H54 (cell line): ENCODE measurements at places on chromosomes 7 and 10.

DNA sequence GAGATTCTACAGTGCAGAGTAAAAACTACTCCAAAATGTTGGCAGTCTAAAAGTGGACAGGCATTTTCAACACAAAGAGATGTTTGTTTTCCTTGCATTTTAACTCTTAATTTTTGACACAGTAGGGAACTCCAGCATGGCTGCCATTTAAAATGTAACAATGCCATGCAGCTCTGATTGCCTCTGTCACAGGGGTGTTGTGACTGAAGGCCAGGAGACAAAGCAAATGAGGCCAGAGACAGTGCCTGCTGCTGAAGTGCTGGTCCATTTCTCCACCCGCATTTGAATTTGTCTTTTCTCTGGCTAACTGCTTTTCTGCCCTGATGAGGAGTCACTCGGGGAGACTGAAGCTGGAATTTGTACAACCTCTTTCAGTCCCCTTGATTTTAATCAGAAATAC lies 710.6 kb upstream of the GALNT17 start:
- no peak for DNase-seq

DNA sequence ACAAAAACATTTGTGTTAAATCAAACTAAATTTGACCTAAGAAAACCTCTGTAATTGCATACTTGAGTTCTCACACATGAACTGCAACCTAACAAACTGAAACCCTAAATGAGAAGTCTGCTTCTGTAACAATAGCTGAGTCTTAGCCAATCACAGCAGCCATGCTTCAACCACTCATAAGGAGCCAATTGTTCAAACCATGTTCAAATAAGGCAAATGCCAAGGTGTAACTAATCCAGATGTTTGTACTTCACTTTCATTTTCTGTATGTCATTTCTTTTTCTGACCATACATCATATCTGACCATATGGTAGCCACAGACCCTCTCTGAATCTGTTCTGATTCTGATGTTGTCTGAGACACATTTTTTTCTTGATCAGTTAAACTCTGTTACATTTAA lies 47.5 kb upstream of the ANTXRL start:
- no peak for DNase-seq

DNA sequence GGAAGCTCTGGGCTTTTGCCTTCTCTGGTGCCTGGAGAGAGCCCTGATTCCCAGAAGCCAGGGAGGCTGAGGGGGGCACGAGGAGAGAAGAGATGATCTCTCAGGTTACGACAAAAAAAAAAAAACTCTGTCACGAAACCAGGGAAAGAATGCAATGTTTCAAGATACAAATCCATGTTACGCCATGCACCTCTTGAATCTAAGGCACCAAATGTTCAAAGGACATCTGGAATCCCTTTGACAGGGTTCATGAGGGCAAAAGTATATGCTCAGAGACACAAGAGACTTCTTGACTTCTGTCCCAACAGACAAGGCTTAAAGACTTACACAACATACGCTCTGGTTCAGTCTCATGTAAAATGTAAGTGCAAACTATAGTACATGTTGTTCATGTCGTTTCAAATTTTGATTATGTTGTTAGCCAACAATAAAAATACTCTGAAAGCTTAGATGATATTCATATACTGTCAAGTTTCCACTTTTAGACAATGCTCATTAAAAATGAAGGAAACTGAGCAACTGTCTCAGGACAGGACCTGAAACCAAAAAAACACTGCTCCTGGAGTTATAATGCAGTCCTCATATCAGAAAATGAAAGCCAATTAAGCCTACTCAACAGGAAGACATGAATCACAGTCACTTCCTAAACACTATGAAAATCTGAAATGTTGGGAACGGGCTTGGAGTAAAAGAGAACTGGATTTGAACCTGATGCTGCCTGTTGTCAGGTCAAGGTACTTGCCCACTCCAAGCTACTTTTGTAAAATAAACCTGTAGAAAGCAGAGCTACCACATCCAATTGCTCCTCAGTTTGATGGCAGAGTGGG lies 72.3 kb downstream of the CHCHD3 start:
- DNase-seq = no peak

- no peak for DNase-seq
Measured at GRCh38 chr7:148144827-148145226, 445.7 kb upstream of the C7orf33 start.

- no peak for DNase-seq
Measured at GRCh38 chr10:33088990-33089389, 131.0 kb upstream of the ITGB1 start.

- no peak for DNase-seq
Measured at GRCh38 chr7:26305869-26306665, 14.4 kb downstream of the SNX10 start.

DNA sequence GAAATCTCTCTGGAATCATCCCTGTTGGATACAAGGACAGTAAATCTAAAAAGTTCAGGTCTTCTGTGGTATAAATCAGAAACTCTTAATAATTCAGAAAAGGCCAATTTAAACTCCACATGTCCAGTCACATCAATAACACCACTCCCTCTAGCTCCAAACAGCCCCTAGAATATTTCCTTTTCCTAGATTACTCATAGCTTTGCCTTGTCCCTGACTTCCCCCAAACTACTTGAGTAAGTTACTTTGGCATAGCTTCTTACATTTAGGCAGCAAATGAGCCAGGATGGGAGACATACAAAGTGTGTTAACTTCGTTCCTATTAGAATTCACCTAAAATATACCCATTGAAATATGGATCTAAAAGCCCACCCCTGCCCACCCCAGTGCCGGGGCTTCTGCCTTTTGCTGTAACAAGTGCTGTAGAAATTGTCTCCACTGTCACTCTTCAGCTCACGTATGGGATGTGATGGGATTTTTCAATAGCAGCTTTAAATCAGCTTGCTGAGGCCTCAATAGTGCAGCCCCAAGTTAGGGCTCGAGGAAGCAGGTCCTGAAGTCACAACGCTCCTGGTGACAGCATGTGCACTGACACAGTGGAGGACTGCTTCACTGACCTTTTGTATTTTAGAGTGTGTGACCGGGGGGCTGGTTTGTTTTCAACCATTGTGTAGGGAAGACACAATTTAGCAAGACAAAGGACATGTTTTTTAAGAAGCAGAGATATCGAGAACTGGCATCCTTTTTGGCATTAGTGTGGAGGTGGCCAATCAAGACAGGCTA lies 218.2 kb upstream of the KMT2E start:
- no peak for DNase-seq

DNA sequence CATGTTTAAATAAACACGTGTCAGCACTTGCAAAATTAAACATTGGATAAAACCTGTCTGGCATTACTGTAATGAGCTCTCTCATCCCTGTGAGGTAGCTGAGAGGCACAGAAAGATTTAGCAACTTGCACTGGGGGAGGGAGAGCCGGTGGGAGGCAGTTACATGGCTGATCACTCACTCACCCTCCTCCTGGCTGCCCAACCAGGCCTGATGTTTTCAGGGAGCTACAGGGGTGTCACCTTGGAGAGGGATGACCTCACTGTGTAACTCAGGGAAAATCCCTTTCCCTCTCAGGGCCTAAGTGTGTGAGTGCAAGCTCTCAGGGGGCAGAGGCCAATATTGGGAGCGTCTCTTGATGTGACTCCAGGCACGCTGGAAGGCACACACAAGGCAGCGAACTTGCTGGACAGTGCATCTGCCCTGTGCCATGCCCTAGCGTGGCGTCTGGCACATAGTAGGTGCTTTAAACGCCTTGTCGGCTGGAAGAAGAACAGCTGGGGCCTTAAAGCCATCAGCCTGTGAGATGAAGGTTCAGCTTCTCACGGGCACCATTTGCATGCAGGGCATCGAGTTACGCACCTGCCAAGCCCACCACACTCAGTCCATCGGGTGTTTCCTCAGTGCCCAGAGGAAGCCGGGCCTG lies 51.1 kb downstream of the ELFN1 start:
- DNase-seq = peak; percentile 94

GRCh38 chr7:115099906-115100305 lies 178.0 kb downstream of the MDFIC start:
- DNase-seq = no peak

DNA sequence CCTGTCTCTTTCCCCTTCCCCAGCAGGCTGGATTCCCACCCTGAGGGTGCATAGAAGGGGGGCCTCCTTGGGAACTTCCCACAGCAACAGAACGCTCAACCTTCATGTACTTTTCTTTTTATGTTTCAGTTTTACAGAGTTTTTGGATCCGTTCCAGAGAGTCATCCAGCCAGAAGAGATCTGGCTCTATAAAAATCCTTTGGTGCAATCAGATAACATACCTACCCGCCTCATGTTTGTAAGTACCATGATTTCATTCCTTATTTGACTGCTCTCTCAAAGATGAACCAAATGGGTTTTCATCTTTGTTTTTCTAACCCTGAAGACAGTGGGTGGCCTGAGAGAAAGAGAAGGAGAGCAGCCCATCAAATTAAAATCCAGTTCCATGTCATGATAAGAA lies 46.7 kb downstream of the PLPP4 start:
- no peak for DNase-seq

DNA sequence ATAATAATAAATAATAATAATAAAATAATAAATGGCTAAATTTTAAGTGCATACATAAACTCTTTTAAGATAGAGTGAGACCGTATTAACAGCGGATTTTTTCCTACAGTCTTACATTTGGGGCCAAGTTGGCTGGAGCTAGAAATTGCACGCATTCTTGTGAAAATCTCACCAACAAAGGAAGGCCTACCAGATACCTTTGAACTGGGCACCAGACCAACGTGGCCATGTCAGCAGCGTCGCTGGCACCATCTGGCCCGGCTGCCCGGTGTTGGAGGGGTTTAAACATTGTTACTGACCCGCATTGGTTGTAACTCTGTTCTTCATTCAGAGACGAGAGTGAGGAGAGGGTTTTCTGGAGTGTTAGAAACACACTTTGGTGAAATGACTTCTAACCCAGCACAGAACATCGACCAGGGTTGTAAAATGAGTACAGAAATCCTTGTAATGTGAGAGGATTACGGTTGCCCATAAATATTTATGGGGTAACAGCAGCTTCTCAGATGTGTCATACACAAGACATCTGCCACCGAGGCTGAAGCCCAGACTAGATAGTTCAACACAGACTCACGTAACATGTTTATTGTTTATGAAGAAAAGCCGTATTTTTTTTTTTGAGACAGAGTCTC lies 34.6 kb upstream of the UNCX start:
- peak; percentile 63 for DNase-seq

GRCh38 chr7:155190688-155191087 lies 107.0 kb upstream of the INSIG1 start:
- DNase-seq = no peak

DNA sequence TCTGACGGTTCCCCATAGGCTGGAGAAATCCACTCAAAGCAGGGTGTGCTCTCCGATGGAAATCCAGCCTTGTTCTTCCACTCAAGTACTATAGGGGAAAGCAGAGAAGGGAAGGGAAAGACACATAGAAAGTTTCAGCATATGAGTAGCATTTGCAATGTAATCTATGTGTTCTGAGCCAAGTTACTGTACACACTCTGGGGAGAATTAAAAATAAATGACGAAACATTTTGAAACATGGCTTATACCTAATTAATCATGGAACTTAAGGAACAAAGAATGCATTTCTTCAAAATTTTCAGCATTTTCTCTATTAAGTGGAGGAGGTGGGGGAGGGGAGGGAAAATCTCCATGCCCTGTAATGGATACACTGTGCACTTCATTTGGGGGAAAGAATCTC lies 198.1 kb upstream of the HABP2 start:
- no peak for DNase-seq

DNA sequence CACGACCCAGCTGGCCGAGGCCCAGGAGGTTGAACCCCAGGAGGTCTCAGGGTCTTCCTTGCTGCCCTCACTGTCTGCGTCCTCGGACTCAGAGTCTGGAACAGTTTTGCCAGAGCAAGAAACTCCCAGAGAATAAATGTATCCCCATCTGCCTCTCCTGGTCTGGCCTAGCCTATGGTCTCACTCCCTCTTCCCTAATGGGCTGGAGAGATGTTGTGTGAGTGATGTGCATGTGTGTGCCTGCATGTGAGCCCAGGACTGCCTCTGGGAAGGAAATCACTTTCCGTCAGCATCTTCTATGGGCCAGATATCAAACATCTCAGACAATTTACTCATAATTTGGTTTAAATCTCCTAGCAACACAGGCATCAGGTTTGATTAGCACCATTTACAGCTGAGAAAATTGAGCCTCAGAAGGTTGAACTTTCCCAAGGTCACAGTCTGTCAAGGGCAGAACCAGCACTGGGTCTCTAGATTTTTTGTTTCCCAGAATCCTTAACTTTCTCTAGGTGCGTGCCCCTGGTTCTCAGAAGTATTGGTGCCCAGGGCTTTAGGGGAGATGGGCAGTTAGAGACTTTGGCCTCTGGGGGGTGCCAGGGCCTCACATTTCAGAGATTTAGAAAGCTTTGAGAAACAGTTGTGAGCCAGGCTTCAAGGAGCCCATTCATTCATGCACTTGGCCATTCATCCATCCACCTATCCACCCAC lies 4.9 kb downstream of the TMEM270 start:
- DNase-seq = no peak

- DNase-seq = peak; percentile 41
Measured at GRCh38 chr10:31134311-31134952, 102.8 kb upstream of the ZNF438 start.

- DNase-seq = no peak
Measured at GRCh38 chr10:11504566-11505285, 106.7 kb downstream of the USP6NL start.

GRCh38 chr7:69844264-69844868 lies 246.1 kb downstream of the AUTS2 start:
- DNase-seq = no peak

DNA sequence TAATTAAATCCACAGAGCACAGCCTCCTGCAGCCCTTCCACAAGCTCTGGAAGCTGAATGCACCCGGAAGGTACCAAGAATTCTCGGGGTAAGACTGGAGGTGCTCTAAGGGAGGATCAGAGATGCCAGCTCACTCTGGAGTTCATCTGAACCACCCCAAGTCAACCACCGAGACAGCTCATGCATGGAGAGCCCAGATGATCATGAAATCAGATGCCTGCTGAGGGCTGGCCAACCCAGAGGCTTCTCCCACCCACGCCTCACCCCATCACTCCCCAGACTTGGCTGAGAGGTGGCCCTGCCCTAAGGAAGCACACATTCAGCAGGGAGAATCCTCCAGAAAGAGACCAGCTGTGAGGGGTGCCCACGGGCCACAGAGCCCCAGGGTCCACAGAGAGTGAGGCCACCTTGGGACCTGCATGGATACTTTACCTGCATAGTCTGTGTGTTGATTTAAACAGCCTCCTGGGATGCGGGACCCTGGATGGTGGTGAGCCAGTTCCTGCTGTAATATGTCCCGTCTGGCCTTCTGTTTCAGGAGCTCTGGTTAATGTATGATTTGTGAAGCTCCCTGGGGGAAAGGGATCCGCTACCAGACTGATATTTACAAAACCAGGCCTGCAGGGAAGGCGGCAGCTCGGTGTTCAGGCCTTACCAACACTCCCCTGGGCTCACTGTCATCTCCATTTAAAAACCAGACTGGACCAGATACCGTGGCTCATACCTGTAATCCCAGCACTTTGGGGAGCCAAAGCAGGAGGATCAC lies 64.9 kb downstream of the INSIG1 start:
- no peak for DNase-seq

GRCh38 chr7:44985900-44986217 lies 7.0 kb upstream of the MYO1G start:
- no peak for DNase-seq

- peak; percentile 42 for DNase-seq
Measured at GRCh38 chr10:47438857-47439474, 44.9 kb downstream of the ANXA8 start.

- peak; percentile 15 for DNase-seq
Measured at GRCh38 chr7:79452495-79453265, 787 bp downstream of the MAGI2 start.
